T-helper 22 cell (primary cell): ENCODE measurements at places on chromosomes 6 and 20.

- DNase-seq: peak; percentile 5
Observed at GRCh38 chr6:130132286-130132701, 90.5 kb downstream of the SAMD3 start.

DNA sequence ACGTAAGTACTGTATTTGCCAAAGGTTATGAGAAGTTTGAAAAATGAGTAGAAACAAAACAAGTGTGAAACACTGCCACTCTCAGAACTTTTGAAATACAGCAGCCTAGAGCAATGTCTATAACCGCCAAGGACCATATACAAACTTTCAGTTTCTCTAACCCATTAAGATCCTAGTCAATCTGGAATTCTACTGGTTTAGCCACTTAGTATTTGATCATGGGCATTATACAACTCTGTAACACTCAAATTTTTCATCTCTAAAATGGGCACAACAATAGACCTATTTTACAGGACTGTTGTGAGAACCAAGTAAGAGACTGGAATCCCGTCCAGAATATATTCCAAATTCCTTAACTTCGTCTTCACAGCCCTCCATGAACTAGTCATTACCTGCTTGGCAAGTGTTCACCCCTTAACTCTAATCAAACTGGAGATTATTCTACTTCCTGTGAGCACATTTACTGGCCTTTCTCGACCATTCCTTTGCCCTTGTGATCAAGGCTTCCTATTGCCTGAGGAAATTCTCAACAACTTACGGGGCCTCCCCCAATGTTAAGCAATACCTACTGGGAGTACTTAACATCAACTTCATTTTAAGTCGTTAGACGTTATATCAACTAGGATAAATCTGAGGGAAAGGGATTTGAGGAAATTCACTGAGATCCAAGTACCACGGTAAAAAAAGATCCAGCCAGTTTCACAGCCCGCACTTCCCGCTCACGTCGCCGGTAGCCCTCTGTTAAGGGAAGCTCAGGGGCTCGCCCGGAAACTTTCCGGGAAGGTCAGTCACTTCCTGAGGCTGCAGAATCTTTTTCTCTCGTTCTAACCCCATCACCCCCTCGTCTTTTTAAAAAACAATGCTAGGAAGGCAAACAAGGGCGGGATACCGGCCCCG, 1.1 kb downstream of the EIF2S2 start:
- DNase-seq: no peak

DNA sequence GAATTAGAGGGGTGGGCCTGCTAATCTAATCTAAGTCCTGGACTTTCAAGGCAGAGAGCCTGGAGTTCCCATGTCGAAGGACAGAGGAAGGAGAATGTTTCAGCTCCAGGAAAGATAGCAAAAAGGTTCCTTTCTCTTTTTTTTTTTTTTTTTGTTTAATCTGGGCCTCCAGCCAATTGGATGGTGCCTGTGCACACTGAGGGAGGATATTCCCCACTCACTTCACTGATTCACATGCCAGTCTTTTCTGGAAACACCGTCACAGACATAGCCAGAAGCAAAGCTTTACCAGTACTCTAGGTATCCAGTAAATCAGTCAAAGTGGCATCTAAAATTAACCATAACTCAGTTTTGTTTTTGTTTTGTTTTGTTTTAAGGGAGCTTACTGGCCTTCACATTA, 721.1 kb downstream of the TENT5A start:
- no peak for DNase-seq

GRCh38 chr6:146305092-146305491, 238.5 kb upstream of the RAB32 start:
- DNase-seq: no peak

DNA sequence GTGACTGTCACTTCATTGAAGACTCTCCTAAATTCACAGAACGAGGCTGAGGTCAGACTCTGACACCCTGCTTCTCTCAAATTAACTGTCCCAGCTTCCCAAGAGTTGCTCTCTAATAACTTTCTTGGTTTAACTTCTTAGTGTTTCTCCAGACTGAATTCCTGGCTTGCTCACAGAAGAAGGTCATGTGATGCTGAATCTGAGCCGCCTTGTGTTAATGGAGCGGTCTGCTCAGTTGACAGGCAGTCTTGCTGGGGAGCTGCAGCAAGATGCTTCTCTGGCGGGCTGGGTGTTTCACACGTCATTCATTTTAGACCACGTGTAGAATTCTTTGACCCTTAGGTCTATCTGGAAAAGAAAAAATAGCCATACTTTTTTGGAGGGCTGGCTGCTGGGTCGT, 107.3 kb downstream of the FOXO3 start:
- DNase-seq: no peak

GRCh38 chr6:49764571-49765236, 20.5 kb upstream of the CRISP3 start:
- DNase-seq: no peak

DNA sequence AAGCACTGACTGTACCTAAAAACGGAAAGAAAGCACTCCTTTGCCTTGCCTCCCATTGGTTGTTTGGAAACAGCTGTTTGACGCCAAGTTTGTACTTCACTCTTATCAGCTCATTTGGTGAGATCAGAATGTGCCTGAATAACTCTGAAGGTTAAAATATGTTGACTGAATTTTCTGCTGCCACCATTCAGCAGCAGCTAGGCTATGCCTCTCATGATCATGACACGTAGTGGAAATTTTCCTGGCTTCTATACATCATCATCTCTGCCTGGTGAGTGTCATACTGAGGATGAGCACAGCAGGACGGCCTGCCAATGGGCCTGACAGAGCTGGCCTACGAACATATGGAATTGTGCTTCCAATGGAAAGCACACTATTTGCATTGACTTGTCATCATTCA, 704.9 kb upstream of the CITED2 start:
- no peak for DNase-seq

DNA sequence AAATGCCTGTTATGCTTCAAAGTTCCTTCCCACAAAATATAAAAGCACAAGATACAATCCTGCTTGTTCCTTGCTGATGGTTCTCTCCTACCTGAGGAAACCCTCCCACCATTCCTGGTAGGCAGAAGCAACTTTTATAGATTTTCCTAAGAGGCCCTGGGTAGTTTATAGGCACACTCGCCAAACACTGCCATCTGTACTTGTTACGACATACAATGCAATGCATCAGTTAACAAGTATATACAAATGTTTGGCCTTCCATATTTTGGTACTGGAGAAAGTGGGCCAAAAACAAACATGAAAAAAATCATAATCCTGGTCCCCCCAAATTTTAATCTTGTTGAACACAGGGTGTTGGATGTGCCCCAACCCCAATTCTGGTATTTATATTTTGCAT, 16.6 kb downstream of the MCM9 start:
- no peak for DNase-seq

DNA sequence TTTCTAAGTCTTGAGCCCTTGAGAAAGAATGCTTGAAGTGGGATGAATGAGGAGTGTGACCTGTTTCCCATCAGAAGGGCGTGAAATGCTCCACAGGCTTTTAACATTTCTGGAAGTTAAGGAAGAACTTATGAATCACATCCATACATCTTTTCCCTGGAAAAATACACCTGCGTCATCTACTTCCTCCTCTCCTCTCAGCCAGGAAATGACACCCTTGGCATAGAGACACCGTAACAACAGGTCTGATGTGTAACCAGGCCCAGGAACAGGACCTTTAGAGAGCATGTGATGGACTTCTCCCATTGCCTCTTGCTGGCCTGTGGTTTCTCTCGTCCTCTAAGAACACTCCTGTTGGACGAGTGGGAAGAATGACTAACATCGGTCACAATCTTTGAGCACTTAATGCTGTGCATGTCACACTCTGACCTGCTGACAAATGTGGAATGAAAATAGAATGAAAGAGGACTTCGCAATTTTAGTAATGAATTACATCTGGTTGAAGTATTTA, 28.5 kb upstream of the CITED2 start:
- DNase-seq: no peak

- DNase-seq: no peak
Observed at GRCh38 chr6:118724211-118724610, 72.8 kb upstream of the CEP85L start.

- DNase-seq: no peak
Observed at GRCh38 chr6:34531580-34532201, 24.4 kb downstream of the SPDEF start.

- DNase-seq: no peak
Observed at GRCh38 chr6:36765190-36765589, 67.6 kb downstream of the RAB44 start.

DNA sequence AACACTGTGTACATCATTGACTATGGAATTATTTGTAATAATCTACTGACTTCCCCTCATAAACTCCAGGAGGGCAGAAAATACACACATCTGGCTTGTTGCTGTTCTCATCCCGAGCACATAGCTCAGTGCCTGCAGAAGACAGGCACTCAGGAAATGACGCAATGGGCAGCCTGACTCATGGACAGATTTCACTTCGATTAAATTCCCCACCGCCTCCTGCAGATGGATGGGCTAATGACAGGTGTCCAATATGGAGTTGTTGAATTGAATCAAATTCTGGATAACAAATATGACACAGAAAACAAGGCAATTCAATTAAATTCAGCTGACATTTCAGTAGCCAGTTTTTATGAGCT, 9.1 kb downstream of the ANKRD60 start:
- DNase-seq: no peak

- DNase-seq: no peak
Observed at GRCh38 chr6:164924674-164925073, 384.7 kb downstream of the C6orf118 start.

- no peak for DNase-seq
Observed at GRCh38 chr20:41005361-41005729, 23.3 kb upstream of the TOP1 start.

- no peak for DNase-seq
Observed at GRCh38 chr6:151705993-151706733, 101.3 kb upstream of the ESR1 start.

DNA sequence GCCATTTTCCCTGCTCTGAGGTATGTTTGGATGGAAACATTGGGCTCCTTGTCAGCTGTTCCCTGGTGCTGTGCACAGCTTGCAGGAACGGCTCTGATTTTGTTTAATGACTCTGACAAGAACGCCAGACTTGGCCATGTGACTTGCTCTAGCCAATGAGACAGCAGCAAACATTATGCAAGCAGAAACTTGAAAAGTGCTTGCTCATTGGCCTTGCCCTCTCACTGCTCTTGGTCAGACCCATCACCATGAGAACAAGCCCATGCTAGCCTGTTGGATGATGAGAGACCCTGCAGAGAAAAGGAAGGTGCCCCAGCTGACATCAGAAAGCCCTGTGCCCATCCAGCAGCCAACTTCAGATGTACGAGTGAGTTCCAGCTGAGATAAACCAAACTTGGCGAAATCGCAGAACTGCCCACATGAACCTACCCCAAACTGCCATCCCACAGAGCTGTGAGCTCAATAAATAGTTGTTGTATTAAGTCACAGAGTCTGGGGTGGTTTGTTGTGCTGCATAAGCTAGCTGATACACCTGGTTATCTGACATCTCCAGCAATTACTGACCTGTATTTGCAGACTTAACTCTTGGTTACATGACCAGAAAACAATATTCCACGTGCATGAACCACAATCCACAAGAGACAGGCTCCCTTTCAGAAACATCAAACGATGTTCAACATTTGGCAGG, 96.9 kb downstream of the JPH2 start:
- DNase-seq: no peak
